Effector CD4-positive, alpha-beta T cell (primary cell): ENCODE measurements at places on chromosomes 7 and 10.
A peak's percentile ranks its signal among the peaks of the same experiment; 100 is the strongest.

- no peak for DNase-seq
Measured at GRCh38 chr7:131893631-131894340, 337.4 kb upstream of the PODXL start.

- DNase-seq, result no peak
Measured at GRCh38 chr7:139693651-139694388, 84.0 kb downstream of the HIPK2 start.

DNA sequence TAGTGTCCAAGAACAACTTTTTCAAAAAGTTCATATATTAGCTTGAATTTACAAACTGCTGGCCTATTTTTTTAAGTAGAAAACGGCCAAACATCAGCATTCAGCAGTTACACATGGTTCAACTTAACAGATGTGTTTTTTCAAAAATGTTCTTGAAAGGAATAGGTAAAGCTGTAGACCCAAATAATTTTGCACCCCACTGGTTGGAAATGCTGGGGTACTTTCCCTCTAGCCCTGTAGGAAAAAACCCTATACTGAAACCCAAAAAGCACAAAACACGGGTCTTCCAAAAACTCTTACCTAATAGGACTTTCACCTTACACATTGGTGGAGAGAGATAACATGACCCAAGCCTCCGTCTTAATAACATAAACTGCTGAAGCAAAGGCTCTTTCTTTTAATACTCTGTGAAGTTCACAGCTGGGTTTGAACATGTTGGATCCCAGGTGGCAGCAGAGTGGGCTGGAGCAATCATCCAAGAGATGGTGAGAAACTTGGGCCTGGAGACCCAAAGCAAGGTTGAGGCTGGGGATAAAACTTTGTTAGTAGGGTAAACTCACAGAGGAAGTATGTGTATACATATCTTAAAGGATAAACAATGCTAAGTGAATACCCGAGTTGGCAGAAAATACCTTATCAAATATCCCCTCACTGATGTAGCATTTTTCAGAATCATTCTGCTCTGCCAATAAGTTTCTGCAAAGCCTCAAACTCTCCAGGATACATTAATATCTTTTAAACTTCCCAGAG lies 629 bp upstream of the DNAJC9 start:
- DNase-seq, result no peak

DNA sequence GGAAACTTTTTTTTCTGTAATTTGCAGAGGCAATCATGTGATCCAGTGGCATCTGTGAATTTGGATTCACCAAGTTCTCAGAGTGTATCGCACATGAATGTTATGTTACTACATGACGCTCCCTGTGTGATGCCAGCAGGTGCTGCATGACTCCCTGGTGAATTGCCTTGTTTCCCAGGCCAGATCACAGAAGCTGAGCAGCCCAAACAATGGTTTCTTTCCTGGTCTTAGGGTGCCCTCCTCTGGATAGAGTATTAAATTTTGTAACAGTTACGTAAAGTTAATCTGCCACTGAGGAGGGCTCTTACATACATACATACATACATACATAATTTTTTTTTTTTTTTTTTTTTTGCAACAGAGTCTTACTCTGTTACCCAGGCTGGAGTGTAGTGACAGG lies 3.6 kb downstream of the ZSCAN21 start:
- DNase-seq, result peak; percentile 11

DNA sequence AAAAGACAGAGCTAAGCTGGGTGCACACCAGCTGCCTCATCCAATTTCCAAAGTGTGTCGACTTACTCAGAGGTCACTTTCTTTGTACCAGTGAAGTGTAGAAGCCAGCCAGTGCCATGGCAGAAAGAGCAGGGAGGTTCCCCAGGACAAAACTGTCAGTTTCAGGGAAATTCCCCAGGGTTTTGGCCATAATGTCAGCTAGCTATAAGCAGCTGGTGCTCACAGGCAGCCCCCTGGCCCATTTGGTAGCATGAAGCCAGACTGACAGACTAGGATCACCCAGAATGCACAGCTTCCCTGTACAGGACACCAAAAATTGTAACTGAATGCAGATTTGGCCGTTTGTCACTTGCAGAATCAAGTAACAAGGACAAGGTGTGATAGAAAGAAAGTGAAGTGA lies 28.6 kb downstream of the MRPL32 start:
- no peak for DNase-seq

GRCh38 chr10:110241407-110241806 lies 34.0 kb downstream of the MXI1 start:
- DNase-seq, result no peak

DNA sequence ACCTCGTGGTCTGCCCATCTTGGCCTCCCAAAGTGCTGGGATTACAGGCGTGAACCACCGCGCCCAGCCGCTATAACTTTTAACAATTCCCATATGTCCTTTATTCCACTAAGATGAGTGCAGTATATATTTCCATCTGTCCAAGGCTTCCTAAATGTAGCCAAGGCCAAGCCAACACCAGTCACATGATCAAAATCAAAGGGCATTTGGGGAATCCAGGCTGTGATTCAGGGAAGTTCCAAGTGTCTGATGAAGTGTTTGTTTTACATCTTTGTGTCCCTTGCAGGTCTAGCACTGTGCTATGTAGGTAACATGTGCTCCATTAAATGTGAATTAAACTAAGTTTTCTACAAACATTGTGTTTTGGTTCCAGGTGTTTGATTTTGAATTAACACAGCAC lies 20.8 kb downstream of the AKR1E2 start:
- no peak for DNase-seq

DNA sequence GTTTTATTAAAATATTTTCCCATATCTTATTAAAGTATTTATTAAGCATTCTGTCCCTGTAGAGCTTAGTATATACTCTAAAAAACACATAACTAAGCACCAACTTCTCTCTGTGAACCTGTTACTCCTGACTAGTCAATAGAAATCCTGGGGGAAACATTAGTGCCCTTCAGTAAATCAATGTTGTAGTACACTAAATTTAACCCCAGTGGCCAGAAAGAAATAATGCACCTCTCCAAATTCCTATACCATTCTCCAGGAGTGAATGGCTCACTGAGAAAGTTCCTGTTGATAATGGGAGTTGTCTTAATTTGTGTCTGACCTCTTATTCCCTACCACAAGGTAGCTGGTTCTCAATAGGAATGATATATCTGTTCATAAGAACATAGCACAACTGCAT lies 188.2 kb downstream of the SEMA3D start:
- DNase-seq, result no peak

DNA sequence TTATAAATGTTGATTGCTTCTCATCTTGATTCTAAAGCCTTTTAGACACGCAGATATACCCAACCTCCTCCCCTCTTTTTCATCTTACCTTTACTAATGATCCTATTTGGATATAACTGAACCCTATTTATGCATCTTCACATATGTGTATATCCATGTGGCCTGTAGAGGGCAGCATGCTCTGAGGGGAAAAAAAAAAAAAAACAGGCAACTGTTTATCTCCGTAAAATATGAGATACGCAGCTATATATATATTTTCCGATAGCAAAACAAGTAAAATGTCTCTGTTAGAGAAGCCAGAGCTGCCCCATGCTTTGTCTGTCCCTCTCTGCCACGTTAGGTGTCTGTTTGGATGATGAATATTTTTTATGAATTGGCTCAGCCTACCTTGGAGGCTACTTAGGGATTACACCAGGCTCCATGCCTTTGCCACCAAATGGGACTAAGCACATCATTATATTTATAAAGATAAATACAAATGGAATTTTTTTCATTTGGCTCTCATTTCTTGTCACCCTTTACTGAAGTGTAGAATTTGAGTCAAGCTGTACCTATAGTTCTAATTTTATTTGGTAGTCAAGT lies 174.8 kb upstream of the FZD1 start:
- no peak for DNase-seq

GRCh38 chr10:88896994-88897853 lies 17.2 kb downstream of the STAMBPL1 start:
- DNase-seq, result no peak

- no peak for DNase-seq
Measured at GRCh38 chr7:33536398-33537103, 368.8 kb upstream of the BMPER start.

- no peak for DNase-seq
Measured at GRCh38 chr7:27031289-27032172, 64.3 kb downstream of the HOXA1 start.

DNA sequence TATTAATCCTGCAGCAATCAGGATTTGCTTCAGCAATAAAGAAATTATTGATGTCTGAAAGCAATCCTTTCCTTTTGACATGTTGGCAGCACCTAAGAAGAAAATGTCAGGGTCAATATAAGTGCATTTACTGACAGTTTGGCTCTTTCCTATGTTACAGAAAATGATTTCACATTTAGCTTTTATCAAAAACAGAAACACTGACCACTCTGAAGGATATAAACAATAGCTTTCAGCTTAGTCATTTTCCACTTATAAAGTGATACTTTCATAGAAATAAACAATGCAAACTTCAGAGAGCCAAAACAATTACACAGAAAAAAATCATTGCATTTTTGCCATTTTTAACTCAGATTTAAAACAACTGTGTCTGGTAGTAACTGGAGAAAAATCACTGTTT lies 325.6 kb upstream of the KAT6B start:
- no peak for DNase-seq

GRCh38 chr7:33677556-33677955 lies 227.8 kb upstream of the BMPER start:
- no peak for DNase-seq

- no peak for DNase-seq
Measured at GRCh38 chr10:52853704-52854103, 81.1 kb upstream of the MBL2 start.

DNA sequence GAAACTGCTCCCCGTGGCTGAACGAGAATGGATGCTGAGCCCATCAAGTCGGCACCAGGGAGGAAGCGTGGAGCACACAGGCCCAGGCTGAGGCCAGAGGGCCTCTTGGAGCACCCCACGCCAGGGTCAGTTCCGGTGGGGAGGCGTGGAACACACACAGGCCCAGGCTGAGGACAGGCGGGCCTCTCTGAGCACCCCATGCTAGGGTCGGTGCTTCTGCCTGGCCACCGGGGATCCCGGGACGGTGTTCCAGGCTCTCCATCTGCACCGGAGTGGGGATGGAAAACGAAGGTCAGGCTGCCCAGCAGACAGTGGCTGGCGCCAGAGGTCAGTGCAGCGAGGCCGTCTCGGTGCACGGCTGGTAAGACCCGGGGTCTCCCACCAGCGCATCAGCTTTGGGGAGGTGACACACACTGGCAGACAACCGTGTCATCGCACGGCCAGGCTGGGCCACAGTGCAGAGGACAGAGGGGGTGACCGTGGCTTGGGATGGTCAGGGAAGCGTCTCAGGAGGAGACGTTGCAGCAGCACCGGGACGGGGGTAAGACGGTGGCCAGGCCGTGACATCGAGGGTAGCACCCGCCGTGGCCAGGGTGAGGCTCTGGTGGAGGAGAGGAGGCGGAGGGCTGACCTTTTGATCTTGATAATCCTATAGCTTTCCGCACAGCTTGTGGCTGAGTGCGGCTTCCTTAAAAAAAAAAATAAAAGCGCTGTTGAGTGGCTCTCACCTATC lies 203.9 kb downstream of the ELFN1 start:
- no peak for DNase-seq

DNA sequence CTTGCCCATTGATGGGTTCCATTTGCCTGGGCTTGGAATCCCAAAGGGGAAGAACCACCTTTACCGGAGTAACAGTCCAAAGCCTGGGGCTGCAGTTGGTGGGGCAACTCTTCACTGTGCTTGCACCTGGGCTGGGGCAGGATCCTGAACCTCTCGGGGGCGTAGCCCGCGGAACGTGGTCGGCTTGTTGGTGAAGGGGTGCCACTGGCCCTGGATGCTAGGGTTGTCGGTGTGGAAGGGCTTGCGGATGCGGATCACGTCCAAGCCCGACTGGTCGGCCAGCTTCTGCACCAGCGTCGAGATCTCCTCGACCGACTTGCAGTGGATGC lies 710 bp downstream of the MRPL43 start:
- DNase-seq, result no peak

GRCh38 chr10:131172433-131172832 lies 139.1 kb downstream of the TCERG1L start:
- DNase-seq, result no peak
